CD4-positive, alpha-beta T cell treated with Interleukin-4 for 4 hours (primary cell): ENCODE measurements at places on chromosomes 16 and 17.

GRCh38 chr17:21278450-21279197, 5.9 kb upstream of the MAP2K3 start:
- DNase-seq = peak; percentile 61

DNA sequence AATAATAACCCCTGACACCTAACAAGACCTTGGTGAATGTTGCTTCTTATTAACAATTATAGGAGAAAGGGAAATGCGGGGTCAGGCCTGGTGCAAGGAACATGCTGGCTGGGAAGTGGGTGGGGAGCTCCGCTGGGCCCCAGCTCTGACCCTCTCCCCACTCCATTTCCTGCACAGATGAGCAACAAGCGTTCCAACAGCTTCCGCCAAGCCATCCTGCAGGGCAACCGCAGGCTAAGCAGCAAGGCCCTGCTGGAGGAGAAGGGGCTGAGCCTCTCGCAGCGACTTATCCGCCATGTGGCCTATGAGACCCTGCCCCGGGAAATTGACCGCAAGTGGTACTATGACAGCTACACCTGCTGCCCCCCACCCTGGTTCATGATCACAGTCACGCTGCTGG, 23.0 kb downstream of the RHBDL3 start:
- DNase-seq = no peak

GRCh38 chr17:13593757-13594156, 8.0 kb downstream of the HS3ST3A1 start:
- DNase-seq = no peak

DNA sequence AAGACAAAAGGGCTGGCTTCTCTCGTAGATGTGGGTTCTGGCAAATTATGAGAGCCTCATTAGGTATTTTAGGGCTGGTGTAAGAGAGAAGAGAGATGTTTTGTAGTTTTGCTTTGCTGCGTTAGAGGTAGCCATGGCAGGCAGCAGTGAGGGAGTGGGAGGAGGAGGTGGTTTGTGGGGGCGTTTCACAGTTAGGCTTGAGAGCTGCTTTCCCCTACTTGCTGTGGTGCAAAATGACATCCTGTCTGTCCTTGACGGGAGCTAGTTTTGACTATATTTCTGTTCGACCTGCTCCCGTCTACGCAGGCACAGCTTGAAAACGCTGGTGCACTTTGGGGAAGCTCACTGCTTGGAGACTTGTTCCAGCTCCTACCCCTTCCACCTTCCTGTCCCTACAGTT, 75.5 kb downstream of the SLC5A11 start:
- peak; percentile 2 for DNase-seq

DNA sequence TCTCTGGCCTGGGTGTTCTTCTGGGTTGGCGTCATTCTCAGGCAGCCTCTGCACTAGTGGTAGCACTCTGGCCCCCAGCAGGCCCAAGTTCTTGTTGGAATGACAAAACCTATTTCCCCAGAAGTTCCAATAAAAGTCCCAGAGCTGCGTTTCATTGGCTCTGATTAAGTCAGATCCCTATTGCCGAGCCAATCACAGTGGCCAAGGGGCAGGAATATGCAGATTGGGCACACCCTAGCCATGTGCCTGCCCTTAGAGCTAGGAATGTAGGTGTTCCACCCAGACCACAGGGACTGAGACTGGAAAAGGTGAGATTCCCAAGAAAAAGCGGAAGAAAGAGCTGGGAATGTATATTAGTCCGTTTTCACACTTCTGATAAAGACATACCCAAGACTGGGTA, 44.9 kb upstream of the POLR3E start:
- DNase-seq = no peak

DNA sequence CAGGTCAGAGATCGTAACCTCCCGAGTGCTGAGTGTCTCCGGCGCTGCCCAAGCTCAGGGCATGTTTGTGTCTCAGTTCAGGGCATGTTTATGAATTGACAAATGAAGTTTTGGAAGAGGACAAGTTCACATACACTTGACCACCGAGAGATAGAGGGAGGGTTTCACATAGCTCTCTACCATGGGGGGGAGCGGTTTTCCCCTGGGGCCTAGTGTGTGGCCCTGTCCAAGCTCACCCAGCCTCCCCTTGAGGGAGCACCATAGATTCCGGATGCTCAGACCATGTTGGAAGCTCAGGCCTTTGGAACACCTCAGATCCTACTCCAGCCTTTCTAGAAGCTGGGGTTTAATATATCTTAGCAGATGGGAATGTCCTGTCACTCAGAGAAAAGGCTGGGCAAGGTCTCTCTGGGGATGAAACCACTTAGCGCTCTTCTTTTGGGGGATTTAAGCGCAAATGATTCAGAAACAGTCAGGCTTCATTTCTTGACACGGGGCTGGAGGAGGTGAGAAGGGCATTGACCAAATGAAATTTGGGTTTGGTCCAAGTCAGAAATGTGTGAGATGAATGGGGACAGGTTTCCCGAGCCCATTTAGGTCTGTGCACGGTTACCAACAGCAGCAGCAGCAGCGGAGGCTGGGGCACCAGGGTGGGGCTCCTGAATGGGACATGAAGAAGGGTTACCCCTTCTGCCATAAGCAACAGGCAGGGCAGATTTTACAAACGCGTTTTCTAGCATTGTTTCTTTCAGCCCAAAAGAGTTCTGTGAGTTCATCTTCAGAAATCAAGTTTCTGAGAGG, 96.6 kb downstream of the METRNL start:
- DNase-seq = no peak

- DNase-seq = no peak
Measured at GRCh38 chr16:84281074-84281473, 13.6 kb upstream of the WFDC1 start.

- DNase-seq = no peak
Measured at GRCh38 chr16:81633147-81633619, 145.9 kb upstream of the PLCG2 start.

DNA sequence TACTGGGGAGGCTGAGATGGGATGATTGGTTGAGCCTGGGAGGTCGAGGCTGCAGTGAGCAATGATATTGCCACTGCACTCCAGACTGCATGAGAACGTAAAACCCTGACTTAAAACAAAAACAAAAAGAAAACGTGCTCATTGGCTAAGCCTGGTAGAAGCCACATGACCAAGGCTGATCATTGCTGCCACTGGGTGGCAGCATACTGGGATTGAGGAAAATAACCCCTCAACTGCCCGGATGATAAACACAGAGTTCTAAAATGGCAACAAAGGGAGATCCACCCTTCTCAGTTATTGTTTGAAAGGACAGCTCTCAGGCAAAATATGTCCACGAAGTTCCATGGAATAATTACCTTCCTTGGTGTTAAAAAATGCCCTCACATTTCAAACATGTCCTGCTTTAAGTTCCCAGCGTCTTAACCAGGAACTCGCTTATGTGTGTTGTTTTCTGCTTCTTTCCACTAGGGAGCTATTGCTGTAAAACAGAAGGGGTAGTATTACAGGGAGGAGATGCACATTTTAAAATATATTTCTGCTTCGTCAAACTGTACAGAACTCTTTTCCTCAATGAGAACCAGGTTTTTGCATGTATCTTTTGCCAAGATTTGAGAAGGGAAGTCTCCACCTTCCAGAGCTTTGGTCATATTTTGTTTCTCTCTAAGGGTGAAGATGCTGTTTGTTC, 675.3 kb downstream of the MAF start:
- peak; percentile 43 for DNase-seq
